CD8-positive, alpha-beta memory T cell (primary cell): ENCODE measurements at places on chromosomes 2 and 18.
A peak's percentile ranks its signal among the peaks of the same experiment; 100 is the strongest.

DNA sequence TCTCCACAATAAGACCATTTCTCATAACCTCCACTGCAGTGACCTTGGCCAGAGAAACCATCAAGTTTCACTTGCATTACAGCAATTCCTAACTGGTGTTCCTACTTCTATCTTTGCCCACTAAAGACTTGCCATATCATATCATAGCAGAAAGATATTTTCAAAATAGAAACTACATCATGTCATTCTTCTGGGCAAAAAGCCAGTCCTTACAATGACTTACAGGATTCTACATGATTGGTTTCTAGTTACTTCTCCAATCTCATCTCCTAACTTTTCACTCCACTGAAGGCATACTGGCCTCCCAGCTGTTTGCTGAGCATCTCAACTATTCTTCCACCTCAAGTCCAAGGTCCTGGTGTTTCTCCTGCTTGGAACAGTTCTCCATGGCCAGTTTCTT, 151.4 kb downstream of the HNMT start:
- no peak for DNase-seq

DNA sequence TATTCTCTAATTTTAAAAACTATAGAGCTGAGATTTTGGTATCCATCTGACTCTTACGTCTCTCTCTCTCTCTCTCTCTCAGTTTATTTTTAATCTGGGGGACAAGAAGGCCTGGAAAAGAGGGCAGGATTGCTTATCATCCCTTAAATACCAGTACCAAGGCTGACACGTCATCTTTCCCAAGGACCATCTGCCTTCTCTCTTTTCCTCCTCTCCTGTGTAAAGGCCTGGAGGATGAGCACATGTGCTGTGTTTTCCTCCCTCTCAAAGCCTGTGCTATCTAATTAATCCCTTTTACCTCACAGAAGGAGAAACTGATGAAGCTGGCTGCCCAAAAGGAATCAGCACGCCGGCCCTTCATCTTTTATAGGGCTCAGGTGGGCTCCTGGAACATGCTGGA, 7.3 kb downstream of the IL37 start:
- DNase-seq: no peak

GRCh38 chr18:56638232-56639103, at the start of gene TXNL1:
Gene TXNL1, minus strand, starts transcription at chr18:56638592. Its CDS starts 152 bp downstream, at chr18:56638440.
- peak; percentile 99 for DNase-seq

DNA sequence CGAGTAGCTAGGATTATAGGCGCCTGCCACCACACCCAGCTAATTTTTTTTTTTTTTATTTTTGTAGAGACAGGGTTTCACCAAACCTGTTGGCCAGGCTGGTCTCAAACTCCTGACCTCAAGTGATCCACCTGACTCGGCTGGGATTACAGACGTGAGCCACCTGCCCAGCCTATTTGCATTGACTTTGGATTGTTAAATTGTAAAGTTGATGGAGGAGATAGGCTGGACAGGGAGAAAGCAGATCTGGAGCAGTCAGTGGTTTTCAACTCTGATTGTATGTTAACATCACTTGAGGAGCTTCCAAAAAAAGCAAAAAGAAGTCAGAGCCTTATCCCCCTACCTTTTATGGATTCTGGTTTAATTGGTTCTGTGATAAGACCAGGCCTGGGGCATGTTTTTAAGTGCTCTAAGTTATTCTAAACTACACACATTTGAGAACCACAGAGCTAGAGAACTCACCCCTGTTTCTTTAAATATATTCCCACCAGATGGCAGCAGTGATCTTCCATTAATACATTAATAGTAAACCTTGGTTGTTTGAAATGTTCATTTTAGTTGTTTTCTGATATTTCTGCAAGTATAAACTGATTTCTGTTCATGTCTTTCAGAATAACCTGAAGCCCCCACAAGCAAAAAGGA, 7.5 kb downstream of the C2orf49 start:
- DNase-seq: no peak

GRCh38 chr18:77144046-77144445, 11.5 kb upstream of the MBP start:
- DNase-seq: no peak

- DNase-seq: no peak
Measured at GRCh38 chr2:163812926-163813520, 77.2 kb upstream of the FIGN start.

- no peak for DNase-seq
Measured at GRCh38 chr2:120401275-120402066, 55.5 kb downstream of the INHBB start.

DNA sequence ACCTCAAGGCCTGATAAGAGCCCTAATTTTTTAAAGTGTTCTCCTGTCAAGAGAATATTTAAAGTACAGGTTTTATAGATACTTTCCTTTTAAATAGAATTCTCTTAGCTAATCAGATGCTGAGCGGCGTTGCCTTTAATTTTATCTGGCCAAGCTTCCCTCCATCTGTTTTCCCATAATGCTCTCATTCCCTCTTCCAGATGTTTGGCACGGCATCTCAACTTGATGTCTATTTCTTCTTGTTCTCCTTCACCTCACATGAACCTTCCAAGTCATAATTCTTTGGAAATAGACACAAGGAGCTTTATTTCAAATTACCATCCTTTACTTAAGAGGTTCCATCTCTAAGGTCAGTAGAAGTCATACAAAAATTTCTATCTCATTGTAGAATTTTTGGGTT, 76.1 kb upstream of the CPO start:
- DNase-seq: no peak

DNA sequence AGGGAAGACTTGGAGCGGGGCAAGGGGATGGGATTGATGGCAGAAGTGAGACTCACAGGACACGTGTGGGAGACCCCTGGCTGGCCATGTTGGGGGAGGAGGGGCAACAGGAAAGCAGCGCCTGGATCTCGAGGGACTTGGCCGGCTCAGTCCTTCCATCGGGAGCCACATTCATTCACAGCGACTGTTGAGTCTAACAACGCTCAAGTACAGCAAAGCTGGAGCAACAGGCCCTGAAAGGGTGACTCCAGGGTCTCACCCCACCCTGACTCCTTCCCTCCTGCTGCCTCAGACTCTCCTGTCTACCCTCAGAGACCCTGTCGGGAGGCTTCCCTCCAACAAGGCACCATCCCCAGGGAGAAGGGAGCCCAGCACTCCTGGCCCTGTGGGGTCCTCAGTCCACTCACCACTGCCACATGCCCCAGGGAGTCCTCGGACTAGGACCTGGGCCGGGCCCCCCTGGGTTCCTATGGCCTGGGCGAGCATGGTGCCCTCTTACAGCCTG, 14.8 kb upstream of the ALPI start:
- DNase-seq: no peak

DNA sequence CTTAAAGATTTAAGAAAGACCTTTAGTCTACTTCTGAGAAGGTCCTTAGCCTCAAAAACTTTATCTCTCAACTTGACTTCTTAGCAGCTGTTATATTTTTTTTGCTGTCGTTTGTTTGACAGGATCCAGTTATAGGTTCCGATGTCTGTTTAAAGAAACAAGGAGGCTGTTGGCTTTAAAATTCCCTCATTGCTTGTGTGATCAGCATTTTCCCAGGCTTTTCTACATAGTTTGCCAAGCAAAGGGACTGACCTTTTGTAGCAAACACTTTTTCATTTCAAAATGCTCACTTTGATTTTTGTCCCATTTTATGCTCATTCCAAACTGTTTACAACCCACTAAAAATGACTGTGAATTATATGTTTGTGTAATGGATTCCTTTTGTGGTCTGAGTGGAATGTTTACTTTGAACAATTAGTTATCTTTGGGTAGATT, 394.9 kb downstream of the ARHGAP15 start:
- no peak for DNase-seq

DNA sequence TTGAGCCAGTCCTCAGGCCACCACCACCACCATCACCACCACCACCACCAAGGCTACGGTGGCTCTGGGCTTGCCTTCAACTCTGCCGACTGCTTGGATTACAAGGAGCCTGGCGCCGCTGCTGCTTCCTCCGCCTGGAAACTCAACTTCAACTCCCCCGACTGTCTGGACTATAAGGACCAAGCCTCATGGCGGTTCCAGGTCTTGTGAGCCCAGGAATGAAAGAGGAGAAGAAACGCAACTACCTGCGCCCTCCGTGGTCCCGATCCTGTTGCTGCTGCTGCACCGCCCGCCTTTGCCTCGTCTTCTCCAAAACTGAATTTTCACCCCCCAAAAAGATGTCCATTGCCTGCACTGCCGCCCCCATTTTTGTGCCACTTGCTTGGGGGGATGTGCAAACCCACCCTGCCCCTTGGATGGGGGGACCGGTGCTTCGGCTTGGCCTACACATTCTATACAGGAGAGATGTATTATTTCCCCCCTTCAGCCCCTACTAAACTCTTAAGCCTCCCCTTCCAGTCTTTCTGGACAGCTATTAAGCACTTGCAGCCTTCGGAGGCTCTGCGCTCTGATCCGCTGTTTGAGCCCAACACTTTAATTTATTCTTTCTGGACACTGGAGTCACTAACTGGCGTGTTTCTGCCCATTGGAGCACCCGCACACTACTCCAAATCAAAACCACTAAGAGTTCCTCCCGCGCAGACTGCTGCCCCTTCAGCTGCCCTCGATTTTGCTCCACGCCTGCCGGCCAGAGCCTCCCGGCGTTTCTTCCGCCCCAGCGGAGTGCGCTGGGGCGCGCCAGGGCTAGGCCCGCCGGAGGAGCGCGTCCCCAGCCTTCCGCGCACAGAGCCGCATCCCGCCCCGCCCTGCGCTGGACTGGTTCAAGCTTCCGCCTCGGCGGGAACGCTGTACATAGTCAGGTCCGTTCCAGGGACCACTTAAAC, 5.7 kb downstream of the OTX1 start:
- DNase-seq: no peak

- no peak for DNase-seq
Measured at GRCh38 chr2:142915502-142915901, 38.0 kb downstream of the KYNU start.

- no peak for DNase-seq
Measured at GRCh38 chr18:74012954-74013630, 134.5 kb downstream of the FBXO15 start.

GRCh38 chr2:177178797-177179196, 33.8 kb upstream of the HNRNPA3 start:
- DNase-seq: no peak

- DNase-seq: no peak
Measured at GRCh38 chr2:118006326-118006725, 7.5 kb downstream of the CCDC93 start.

- DNase-seq: no peak
Measured at GRCh38 chr2:65214361-65214760, 13.3 kb upstream of the ACTR2 start.

DNA sequence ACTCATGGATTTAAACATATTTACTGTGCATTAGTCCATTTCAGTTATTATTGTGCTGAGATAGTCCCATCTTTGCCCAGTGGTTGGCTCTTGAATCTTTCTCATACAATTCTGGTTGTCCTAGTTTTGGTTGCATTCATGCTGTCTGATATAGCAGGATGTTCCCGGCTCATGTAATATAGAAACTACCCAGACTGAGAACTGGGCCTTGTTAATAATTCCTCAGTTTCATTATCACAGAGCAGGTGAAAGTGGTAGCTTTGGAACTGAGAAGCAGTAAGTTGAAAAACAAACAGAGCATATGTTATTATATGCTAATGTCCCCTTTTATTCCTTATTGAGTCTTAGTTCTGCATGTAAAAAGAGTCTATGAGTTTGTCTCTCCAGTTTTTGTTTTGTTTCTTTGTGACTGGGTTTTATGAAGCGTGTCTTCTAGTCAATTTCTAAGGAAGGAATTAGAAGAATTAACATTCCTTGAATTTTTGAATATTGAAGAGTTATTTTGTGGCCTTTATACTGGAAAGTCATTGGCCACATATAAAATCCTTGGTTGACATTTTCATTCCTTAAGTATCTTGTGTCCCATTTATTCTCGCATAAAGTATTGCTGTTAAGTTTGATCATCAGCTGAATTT, 43.3 kb downstream of the EIF5B start:
- DNase-seq: no peak

- DNase-seq: no peak
Measured at GRCh38 chr2:236949089-236949905, 136.4 kb upstream of the COPS8 start.

DNA sequence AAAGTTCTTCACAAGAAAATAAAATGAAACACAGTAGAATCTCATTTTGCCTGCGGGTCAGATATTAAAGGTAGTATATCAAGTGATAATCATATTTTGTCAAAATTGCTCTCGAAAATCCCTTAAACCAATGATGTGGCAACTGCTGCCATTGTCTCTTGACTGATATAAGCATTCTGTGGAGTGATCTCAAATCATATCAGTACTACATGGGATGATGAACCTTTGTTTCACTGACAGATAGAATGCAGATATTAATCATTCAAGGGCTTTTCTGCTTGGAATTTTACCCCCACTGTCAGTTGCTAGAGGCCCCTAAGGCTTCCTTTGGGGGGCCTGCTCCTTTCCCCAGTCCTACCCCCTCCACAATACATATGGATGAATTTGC, 31.3 kb upstream of the MALL start:
- no peak for DNase-seq

DNA sequence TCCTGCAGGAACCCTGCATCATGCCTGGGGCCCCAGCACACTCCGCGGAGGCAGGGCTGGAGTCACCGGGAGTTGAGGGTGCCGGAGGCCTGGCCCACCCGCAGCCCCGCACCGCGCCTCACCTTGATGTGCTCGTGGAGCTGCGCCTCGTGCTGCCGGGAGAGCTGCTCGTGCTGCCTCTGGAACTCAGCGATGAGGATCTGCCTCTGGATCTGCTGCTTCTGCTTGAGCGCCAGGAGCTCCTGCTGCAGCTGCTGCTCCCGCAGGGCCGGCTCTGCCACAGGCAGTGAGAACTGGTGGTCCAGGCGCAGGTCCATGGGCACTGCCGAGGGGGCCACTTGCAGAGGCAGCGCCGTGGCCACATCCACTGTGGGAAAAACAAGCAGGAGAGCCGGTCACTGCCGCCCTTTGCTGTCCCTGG, 211.1 kb downstream of the HDAC4 start:
- no peak for DNase-seq

DNA sequence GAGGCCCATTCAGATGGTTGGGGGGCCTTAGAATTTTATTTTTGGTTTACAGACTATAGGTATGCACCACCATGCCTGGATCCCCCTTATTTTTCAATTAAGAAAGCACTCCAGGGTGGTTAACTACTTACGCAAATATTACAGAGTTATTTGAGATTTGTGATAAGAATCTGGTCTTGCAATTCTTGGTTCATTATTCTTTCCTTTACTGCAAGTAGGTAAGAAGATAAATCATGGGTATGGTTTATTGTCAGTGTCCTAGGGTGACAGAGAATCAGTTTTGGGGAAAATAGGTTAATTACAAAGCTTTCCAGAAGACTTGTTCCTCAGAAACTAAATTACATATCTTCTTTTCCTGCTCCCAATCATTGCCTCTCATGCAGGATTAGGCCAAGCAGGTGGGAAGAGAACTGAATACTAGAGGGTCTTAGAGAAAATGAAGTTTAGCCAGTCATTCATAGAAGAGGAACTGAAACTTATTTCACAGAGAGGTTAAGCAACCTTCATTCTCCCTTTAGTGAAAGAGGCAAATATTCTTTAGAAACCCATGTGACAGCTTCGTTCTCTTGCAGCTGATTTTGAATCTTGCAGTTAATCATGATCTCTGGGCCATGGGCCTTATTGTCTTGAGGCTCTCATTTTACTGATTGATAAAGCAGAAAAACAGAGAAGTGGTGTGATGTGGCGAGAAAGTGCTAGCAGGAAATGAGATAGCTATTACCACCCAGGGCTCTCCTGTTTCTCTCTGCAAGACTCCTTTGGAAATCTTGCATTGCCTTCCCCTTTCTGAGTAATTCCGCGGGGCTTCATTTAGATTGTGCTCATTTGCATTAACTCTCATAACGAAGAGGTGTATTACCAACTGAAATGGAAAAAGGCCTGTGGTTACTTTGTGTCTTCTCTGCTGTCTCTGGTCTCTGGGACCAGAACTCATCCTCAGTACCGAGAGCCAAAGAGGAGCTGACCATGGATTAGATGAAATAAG, 44.8 kb upstream of the ARHGAP25 start:
- DNase-seq: no peak
